ENCODE measurements at places on chromosomes 13 and 19.

GRCh38 chr13:102402290-102402689 lies 442 bp upstream of the FGF14 start:
- no peaks in the 10 kb centered on the region for H3K36me3 ChIP-seq
- no peaks in the 10 kb centered on the region for H3K27me3 ChIP-seq
- peak overlapping the region; percentile 59 for H3K4me3 ChIP-seq
- no peak overlapping the region for H3K27ac ChIP-seq

GRCh38 chr19:2035590-2035991 lies 15.5 kb downstream of the MKNK2 start:
- H3K4me1 ChIP-seq = peaks cover 61% of the 10 kb centered on the region
- H3K27ac ChIP-seq = peak overlapping the region; percentile 40
- peaks cover 31% of the 10 kb centered on the region for H3K36me3 ChIP-seq
- H3K27me3 ChIP-seq = no peaks in the 10 kb centered on the region
- H3K4me3 ChIP-seq = no peak overlapping the region

GRCh38 chr13:98768522-98768921 lies 16.1 kb upstream of the SLC15A1 start:
- no peaks in the 10 kb centered on the region for H3K36me3 ChIP-seq
- no peaks in the 10 kb centered on the region for H3K27me3 ChIP-seq
- H3K4me1 ChIP-seq = no peaks in the 10 kb centered on the region
- H3K4me3 ChIP-seq = no peak overlapping the region

DNA sequence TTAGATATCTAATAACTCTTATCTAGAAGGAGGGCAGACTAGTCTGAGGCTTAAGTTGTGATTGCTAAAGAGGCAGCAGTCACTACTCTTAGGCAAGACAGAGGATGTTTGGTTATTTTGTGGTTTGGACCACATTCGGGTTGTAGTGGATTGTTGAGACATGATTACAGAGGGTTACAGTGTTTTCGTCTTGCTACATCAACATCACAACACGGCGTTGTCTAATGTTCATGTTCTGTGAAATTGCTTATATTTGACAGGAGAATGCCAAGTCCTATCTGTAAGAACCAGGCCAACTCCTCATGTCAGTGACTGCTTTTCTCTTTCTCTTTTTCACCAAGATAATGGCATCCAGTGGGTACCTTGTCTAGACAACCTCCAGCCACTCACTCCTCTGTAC lies 16.8 kb upstream of the TM9SF2 start:
- H3K27ac ChIP-seq = no peak overlapping the region
- H3K4me3 ChIP-seq = no peak overlapping the region
- no peaks in the 10 kb centered on the region for H3K4me1 ChIP-seq
- no peaks in the 10 kb centered on the region for H3K36me3 ChIP-seq
- DNase-seq = no peak
